ENCODE measurements at places on chromosomes 11 and 22.

DNA sequence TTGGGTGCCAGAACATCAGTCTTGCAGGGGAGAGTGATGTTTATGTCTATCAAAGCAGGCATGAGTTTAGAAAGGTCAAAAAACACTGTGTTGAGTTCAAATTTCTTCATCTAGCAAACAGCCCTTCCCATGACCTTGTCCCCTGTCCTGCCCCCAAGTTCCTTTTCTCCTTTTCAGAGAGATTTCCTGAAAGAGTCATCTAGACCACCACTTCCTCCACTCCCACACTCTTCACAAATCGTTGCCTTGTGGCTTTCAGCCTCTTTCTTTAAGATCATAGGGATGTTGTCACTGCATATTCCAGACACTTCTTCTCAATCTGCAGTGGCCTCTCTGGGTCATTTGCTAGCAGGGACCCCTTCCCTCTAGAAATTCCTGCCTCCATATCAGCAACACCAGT is 290.5 kb downstream of the TENM4 start:
- DNase-seq, result no peak

GRCh38 chr11:60240662-60241061 is 2.3 kb downstream of the MS4A4E start:
- DNase-seq, result no peak

GRCh38 chr11:94546886-94547285 is 3.2 kb downstream of the FUT4 start:
- no peak for DNase-seq

DNA sequence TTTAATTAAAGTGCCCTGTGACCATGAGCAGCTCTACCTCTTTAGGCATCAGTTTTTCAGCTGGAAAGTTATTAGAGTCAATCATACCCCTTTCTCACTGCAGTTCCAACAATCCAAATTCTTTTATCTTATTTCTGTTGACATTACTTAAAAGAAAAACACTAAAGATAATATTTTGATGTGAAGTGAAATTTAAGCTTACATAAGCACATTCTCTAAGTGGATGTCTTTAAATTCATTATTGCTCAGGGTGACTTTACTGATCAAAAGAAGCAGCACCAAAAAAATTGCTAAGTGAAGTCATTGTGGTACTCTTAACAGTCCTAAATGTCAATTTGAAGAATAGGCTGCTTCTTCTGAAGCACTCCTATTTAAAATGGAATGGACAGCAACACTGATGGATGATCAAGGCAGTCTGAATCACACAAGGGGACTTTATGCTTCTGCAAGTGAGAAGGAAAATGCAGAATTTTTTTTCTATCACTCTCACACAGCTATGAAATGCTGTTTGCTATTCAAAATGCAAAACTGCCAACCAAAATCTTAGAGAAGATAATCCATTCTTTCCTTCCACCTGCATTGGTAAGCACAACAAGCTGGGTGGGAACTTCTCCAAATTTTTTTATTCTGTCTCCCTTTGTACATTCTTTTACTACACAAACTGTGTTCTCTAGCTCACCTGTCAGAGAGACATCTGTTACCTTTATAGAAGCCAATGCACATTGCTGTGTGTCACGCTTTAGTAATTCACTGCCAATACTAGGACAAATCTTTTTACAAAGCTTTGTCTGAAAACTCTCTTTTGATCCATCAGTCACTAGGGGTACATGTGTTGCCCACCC is 179.9 kb downstream of the GRIA4 start:
- DNase-seq, result no peak

DNA sequence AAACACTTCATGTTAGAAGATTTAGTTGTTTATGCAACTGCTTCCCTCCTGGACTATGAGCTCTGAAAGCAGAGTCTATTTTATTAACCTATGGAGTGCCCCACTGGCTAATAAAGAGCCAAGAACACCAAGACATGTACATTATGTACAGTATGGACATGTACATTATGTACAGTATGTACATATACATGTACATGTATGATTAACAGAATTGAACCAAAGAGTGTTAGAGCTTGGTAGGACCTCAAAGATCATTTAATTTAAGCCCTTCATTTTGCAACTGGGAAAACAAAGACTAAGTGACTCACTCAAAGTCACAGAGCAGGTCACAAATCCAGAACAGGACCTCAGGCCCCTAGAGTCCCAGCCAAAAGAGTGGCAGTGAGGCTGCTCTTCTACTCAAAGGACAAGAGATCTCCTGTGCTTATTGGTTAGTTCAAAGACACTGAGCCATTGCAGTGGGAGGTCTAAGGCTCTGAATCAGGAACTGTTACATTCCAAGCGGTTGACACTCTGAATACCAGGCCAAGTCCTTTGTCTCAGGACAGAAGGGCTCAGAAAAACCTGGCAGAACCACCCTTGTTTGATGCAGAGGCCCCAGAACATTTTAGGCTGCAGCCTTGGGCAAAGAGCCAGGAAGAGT is 103.8 kb downstream of the FAM168A start:
- DNase-seq, result no peak

- peak; percentile 33 for DNase-seq
These were observed 40.9 kb upstream of the SUSD2 start for GRCh38 chr22:24140357-24140756.

DNA sequence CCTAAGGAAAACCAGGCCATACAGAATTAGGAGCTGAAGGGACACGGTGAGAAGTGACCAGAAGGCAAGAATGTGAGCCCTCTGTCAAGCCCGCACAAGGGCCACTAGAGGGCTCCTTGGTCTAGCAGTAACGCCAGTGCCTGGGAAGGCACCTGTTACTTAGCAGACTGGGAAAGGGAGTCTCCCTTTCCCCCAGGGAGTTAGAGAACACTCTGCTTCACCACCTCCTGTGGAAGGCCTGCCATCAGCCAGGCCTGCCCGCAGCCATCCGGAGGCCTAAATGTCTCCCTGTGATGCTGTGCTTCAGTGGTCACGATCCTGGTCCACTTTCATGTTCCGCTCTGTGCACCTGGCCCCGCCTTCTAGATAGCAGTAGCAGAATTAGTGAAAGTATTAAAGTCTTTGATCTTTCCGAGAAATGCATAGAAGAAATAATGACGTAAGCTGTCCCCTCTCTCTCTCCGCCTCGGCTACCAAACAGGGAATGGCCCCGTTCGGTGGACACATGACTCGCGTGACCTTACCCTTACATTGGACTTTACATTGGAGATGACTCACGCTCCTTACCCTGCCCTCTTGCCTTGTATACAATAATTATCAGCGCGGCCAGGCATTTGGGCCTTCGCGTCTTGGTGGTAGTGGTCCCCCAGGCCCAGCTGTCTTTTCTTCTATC is 10.7 kb upstream of the GSTP1 start:
- peak; percentile 53 for DNase-seq

DNA sequence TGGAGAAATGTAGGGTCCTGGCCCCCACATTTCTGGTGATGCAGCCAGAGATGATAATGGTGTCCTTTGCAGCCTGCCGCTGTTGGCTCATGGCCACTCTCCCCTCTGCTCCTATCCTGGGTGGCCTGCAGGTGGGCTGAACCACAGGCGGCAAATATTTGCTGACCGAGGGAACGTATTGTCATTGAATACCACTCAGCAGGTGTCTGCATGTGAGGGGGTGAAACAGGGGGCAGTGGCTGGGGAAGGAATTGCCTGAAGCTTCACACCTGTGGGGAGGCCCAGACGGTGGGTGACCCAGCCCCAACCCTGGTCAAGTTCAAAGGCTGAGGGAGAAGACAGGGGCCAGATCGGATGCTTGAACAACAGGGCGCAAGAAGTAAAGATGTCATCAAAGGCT is 73.3 kb upstream of the WNT11 start:
- DNase-seq, result no peak

DNA sequence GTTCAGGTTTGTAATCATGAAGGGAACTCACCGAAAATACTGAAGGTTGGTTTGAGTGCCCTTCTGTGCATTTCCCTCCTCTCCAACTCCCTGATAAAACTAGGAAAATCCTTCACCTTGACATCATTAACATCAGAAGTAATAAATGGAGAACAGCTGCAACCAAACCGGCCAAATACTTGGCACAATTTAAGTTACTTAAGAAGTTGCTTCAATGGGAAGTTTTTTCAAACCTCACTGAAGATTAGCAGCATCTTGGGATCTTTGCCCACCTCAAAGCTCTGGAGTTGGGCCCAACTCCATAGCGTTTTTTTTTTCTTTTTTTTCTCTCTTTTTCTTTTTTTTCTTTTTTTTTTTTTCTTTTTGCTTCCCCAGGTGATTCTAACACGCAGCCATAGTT is 784.8 kb downstream of the KCNA4 start:
- no peak for DNase-seq

DNA sequence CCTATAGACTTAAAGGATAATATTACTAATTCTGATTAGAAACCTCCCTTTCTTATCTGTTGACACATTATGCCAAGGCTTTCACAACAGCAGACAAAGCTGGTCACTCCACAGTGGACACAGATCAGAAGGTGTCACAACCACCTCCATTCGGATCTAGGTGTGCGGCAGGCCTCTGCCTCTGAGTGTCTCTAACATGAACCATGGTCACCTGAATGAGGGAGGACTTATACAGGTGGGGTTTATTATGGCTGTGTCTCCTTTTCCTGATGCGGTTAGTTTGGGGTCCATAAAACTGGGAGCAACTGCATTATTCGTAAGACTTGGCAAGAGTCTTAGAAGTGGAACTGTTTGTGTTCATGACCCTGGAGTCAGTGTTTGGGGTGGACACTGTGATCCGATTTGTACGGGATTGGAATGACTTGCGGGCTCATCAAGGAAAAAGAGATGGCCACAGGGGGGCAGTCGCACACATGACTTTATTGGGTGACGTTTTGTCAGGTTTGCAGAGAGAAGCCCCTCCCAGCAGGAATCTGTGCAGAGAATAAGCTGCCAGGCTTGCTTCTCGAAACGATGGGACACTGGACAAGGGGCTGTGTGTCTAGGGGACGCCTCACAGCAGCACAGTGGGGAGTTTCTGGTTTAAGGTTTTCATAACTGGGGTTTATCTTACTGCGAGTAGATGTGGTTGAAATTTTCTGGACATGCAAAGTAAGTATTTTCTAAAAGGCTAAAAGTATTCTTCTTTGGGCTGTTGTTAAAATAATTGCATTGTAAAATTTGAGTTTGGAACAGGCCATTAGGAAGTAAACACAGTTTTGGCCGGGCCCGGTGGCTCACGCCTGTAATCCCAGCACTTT is 90.6 kb downstream of the GAB4 start:
- peak; percentile 61 for DNase-seq

DNA sequence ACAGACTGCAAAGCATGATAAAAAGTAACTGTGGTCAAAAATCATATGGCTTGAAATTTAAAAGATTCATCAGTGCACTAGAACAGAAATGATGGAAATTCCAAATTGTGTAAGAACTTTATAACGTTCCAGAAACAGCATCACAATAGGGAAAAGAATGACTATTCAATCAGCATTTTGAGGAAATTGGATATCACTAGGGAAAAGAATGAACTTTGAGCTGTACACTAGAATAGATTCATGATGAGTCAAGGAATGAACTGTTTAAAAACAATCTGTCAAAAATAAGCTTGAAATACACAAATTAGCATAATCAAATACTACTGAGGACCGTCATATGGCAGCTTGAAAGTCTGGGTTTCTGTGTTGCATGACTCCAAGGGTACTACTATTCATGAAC is 20.5 kb upstream of the HEPHL1 start:
- DNase-seq, result no peak
